ENCODE measurements at places on chromosomes 5 and 9.

- no peak for DNase-seq
Observed at GRCh38 chr5:131068893-131069643, 96.0 kb downstream of the HINT1 start.

DNA sequence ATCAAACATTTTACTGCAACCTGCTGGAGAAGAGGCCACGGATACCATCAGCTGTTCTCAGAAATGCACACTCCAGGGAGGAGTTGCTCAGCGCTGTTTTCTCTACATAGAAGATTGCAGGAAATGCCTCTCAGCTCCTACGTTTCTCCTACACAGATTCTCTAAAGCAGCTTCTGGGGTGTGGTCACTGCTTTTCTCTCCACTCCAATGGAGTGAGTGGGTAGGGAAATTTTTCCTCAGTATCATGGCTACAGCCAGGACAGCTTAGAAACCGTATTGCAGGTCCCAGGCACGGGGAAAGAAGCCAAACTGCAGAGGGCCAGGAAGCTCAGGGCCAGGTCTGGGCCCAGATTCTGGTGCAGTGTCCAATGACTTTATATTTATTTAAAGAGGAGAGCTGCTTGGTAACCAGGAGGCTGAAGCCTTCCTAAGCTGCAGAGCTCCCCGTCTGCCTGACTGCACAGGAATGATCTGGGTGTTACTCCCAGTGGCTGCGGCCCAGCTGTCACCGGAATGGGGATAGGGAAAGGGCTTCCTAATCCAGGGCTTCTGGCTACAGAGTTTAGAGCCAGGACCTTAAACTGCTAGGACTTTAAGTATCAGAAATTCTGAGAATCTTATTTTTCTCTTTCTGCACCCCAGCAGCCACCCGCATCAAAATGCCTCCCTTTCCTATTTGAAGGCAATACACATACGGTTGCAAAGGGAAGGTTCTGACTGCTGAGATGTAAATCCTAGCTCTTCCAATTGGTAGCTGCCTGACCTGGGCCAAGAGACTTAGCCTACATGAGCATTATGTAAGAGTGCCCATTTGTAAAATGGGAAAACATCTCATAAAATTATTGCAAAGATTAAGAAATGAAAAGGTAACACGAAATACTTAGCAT, 1.4 kb upstream of the SPTAN1 start:
- DNase-seq: no peak

DNA sequence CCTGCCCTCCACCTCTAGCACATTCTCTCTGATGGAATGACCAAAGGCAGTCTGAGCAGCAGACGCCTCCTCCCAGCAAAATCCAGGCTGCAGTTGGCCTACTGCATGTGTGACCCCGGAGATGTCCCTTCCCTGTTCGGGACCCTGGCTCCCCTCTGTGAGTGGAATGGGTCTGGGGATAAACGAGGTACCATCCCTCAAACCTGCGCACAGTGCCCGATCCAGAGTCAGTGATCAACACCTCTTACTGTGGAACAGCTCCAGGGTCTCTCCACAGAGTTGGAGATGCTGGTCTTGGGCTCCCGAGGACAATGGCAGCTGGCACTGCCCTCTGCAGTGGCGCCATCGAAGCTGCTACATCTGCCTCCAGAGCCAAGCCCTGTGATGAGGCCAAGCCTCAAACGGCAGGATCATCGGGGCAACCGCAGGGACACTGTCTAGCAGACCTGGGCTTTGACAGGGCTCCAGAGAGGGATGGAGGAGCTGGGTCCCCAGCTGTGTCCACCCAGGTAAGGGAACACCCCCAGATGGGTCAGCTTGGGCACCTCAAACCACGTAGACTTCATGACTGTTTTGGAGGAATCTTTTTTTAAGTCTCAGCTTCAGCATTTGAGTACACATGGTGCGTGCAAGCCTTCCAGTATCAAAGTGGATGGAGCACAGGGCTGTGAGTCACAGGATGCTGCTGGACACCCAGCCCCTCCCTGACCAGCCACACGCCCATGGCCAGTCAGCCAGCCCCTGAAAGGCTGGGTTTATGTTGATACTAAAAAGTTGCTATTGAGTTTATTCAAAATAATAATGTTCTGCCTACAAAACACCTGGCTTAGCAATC, 13.0 kb downstream of the MED10 start:
- DNase-seq: no peak

DNA sequence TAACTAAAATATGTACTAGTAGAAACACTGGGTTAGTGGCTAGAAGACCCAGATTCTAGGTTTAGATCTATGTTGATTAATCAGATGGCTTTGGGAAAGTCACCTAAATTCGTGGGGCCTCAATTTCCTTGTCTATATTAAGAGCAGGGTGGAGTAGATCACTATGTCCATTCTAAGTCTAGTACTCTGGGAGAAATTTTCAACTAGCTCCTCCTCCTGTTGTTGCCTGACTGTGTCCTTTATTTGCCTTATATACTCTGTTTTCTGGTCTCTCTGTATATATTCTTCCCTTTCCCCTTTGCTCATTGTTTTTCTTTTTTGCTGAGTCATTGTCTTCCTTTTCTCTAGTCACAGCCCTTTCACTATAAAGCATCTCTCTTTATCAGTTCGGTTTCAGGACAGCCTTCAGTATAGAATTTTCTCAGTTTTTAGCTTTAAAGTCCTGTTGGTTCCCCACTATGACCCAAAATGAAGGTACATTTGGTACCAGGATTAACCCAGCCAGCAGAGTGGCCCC, 44.5 kb upstream of the CDH6 start:
- DNase-seq: no peak

GRCh38 chr9:70073193-70073592, 29.5 kb downstream of the MAMDC2 start:
- DNase-seq: no peak

DNA sequence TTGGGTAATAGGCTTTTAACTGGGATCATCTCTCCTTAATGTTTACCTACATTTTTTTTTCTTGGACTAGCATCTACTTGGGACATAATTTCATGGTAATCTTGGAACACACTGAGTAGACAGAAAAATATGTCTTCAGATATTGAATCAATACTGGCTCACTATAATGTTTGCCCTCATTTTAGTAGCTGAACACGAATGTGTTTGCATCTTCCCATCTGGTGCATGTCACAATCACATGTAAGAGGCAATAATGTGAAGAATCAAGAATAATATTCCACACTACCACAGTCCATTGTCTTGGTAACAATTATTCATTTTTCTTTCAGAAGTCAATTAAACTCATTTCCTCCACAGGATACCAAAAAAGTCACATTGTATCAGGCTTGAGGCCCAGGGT, 382.7 kb upstream of the CDH10 start:
- DNase-seq: no peak

DNA sequence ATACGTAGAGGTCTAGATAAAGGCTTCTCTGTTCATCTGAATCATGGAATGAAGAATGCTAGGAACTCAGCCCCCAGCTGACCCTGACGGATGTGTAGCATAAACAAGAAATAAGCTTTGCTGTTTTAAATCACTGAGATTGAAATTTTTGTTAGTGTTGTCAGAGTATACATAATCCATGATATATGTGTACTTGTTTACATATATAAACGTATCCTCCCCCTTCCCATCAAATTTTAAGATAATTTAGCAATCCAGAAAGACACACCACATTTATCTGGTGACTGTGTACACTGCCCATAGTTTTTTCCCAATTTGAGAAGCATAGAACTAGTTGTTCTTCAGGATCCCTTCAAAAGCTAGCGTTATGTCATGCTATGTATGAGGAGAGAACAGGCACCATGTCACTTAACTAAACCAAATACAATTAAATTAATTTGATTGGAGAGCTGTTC, 80.8 kb upstream of the OSMR start:
- no peak for DNase-seq

- no peak for DNase-seq
Observed at GRCh38 chr5:133041157-133041784, 10.5 kb upstream of the HSPA4 start.

DNA sequence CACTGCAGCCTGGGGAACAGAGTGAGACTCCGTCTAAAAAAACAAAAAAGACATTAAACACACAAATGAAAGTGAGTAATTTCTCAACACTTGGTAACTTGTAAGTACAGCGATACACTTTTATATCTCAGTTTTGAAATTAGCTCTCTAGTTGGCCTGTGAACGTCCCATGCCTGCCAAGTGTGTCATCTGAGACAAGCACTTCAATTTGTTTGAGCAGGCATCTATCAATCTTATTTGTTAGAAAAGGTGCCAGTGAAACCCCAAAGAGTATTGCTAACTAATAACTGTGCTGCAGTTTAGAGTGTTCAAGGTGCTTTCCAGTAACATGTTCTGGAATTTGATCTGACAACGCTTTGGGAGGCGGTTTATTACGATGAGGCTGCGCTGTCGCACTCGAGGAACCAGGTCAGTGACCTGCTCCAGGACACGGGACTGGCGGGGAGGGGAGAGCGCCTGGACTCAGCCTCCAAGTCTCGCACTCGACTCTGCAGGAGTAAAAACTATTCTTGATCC, 1.1 kb upstream of the SPIN1 start:
- no peak for DNase-seq

DNA sequence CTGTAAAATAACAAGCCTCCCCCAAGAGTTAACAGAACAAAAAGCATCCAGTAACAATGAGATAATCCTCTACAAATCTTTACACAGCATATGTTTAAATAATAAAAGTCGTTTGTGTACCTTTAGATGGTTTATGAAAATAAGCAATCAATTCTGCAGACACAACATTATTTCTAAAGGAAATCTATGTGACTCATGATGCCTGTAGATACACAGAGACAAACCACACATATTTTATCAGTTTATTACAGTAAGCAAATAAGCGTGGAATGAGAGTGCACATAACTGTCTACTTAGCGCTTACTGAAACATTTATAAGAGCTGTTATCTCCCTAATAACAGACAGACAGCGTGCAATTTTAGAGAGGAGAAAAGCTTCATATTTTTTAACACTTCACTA, 243.6 kb downstream of the AP3B1 start:
- DNase-seq: no peak

DNA sequence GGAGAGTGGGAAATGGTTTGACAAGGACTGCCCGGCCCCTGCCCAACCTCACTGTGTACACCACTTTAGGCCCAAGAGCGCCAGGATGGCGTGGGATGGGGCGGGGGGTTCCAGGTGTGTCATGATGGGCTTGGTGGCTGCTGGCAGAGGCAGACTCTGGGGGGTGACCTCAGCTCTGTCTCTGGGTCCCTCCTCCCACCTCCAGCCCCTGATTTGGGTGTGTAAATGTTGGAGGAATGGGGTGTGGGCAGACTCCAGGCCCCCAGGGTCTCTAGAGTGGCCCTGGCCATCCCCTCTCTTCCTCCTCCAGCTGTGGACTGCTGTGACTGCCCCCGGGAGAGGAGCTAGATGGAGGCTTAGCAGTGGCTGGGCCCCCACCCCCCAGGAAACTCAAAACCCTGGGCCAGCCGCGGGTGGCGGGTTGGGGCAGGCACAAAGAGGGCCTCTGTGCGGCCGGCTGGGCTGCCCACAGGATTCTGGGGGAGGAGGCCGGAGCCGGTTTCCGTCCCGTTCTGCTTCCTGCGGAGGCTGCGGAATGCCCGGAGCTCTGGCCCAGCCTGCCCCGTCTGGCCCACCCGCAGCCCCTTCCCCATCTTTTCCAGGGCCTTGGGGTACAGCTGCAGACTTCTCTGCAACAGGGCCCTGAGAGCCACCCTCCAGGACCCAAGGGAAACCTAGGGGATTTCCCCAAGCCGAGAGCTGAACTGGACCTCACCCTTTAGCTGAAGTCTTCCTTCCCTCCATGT, 23.1 kb downstream of the CXXC5 start:
- no peak for DNase-seq

- no peak for DNase-seq
Observed at GRCh38 chr9:137664676-137665075, 45.9 kb downstream of the EHMT1 start.

- no peak for DNase-seq
Observed at GRCh38 chr9:79208791-79209396, 362.9 kb upstream of the TLE4 start.

GRCh38 chr5:168724227-168724626, 145.1 kb upstream of the PANK3 start:
- no peak for DNase-seq

GRCh38 chr5:84016085-84016484, 295.4 kb upstream of the HAPLN1 start:
- DNase-seq: no peak

DNA sequence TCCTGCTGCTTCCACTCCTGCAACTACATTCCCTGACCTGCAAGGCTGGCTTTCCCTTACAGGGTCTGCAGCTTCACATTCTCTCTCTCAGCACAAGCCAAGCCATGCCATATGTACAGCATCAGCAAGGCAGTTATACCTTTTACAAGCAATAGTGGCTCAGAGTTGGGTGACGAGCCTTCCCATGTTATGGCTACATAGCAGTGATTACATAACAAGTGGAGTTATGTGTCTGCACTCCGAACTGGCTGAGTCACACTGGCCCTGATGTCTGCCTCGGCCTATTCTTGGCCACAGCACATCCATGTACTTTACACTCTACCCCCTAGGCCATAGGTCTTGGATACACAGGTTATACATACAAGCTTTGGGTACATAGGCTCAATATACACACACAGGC, 52.0 kb upstream of the SNCAIP start:
- no peak for DNase-seq

GRCh38 chr9:94676446-94677131, 37.3 kb upstream of the FBP1 start:
- no peak for DNase-seq

DNA sequence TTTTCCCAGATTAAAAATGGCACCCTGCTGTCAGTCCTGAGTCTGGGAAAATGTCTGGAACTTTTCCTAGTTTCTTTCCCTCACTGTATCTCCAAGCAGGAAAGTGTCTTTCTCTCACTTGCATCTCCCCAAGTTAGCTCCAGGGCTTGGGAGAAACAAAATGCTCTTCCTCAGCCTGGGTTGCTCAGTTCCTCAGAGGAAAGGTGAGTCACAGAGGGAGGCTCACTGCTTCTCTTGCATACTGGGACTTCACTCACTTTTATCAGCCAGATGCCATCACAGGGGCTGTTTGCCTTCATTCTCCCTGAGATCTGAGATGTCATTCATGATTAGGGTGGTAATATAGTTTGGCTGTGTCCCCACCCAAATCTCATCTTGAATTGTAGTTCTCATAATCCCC, 519.9 kb downstream of the SEMA5A start:
- DNase-seq: no peak

Measured in cortex of kidney (tissue), 1 donor.